ENCODE measurements at places on chromosomes 1 and 21.

- no peak for DNase-seq
Observed at GRCh38 chr1:37797750-37798345, 4.2 kb downstream of the MANEAL start.

GRCh38 chr1:92797961-92798360 is 13.1 kb upstream of the EVI5 start:
- DNase-seq: no peak

DNA sequence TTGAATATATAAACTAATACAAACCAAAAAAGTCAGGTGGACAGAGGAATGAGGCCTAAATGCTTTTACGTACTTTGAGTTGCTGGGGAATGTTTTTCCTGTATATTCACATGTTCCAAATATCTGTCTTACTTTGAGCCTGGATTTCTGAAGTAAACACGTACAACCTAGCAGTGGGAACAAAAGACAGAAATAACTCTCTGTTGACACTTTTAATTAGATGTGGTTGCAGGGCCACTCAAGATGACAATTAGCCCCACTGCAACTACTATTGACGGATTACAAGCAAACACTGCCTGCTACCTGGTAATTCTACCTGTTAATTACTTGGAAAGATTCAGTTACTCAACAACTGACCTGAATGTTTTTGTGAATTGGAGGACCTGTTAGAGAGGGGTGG is 196.9 kb downstream of the TTLL7 start:
- no peak for DNase-seq

DNA sequence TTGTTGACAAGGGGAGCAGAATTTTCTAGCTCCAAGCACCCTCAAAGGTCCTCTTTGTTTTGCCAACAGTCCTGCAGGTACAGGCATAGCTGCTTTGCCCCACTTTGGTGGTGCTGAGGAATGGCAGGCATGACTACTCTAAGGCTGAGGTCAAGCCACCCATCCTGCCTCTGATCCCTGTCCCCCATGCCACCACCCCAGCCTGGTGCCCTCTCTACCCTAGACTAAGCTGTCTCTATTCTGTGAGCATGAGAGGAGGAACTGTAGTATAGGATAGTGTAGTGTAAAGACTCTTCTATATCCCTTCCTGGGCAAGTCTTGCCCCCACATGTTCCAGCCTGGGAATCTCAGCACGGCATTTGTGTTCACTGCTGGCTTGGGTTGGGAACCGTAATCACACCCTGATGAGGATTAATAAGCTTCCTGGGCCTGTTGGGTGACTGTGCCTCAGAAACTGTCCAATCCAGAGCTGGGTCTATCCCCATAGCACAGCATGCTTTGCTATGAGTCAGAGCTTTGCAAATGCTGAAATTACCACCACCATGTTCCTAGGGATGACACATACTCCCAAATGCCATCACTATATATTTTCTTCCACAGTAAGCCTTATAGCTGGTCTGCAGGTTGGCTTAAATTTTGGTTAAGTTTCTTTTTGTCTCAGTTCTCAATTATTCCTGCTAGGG is 105.7 kb upstream of the PPP2R5A start:
- DNase-seq: no peak

DNA sequence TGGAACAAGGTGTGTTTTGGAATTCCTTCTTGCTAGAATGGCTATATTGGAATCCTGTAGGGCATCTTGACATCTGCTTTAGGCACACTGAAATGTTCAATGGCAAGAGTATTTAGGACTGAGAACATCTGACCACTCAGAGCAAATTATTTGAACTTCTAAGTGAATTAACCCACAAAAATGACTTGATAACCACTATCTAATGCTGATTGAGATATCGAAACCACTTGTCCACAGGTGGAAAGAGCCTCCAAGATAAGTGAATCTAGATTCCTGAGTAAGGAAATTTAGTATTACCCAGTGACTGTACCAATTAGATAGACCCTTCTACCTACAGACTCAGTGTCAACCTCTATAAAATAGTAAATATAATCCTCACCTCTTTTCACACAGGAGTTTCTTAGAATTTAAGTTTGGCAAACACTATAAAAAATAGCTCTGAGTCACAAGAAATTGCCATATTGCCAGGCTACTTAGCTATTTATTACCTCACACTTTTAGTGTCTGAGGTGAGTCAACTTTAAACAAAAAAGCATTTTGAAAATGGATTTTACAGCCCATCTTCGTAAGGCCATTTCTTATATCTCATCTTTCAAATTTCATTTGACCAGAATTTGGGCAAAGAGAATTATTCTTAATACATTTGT is 421.8 kb downstream of the PTBP2 start:
- no peak for DNase-seq

DNA sequence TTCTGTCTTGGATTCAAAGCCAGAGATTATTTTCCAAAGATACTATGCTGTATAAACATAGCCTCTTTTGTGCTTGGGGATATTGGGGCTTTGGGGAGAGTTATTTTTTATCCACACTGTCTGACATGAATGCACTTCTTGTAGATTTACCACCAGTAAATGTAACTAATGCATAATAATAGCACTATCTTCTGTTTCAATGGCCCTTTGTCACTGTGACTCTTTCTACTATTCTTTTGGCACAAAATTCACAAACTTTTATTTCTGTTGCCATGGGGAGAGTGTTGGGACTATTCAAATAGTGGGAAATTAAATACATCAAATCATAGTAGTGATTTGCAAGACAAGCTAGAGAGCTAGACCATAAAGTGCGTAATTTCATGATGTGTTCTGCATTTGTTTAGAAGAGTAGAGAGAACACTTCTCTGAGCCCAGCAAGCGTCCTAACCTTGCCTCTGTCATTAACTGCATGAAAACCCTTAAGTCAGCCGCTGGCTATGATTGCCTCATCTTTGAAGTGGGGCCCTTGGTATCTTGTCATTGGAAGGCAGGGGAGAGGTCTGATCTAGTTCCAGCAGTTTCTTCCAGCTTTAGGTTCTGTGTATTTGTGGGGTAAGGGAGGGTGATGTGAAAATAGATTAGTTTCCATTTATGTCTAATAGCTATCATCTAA is 154.4 kb downstream of the HHAT start:
- DNase-seq: no peak
